ENCODE measurements at places on chromosomes 16 and 17.

DNA sequence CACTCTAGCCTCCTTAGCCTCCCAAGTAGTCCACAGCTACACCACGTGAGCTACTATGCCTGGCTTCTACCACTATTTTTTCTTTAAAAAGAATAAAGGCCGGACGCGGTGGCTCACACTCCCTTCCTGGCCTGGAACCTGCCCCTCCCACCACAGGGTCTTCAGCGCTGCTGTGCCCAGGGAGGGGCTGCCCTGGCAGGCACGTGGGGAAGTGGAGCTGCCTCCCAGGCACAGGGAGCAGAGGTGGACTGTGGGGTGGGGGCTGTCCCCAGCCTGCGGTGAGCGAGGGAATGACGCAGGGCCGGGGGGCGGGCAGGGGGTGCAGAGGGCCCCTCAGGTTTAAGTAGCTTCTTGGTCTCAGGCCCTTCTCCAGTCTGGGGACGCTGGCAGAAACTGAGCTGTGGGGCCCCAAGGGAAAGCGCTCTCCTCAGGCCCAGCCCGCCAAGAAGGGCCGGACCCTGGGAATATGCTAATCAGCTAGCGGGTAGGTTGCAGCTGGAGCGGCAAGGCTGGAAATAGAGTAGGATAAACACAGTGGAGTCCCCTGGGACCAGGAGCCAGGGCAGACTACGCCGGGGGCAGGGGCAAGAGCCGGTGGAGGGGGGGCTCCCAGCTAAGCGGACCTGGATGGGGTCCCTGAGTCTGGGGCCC is 46.8 kb downstream of the TIMM22 start:
- H3K36me3 ChIP-seq = peaks cover 11% of the 10 kb centered on the region
- H3K4me3 ChIP-seq = no peak overlapping the region
- no peak for DNase-seq
- peaks cover 10% of the 10 kb centered on the region for H3K4me1 ChIP-seq
- no peaks in the 10 kb centered on the region for H3K27me3 ChIP-seq

- H3K36me3 ChIP-seq = peaks cover 44% of the 10 kb centered on the region
- no peaks in the 10 kb centered on the region for H3K27me3 ChIP-seq
- peaks cover 4% of the 10 kb centered on the region for H3K4me1 ChIP-seq
- H3K27ac ChIP-seq = peak overlapping the region; percentile 60
- DNase-seq = no peak
Observed at GRCh38 chr17:75315541-75316243, 26.5 kb upstream of the SLC25A19 start.

DNA sequence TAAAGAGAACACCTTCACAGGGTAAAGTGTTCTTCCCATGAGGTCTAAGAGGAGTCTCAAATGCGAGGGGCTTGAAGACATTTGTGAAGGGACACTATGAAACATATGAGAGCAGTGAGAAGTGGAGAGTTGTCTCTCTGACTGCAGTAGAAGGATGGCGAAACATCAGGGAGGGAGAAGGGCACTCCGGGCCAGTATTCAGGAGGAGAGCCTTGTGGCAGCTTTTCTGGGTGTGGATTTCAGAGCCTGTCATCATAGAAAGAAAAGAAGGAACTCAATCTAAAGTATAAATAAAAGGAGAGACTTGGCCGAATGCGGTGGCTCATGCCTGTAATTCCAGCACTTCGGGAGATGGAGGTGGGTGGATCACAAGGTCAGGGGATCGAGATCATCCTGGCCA is 117.2 kb downstream of the RBFOX1 start:
- no peak overlapping the region for H3K27ac ChIP-seq
- H3K4me1 ChIP-seq = no peaks in the 10 kb centered on the region
- no peak overlapping the region for H3K4me3 ChIP-seq
- no peaks in the 10 kb centered on the region for H3K36me3 ChIP-seq
- H3K27me3 ChIP-seq = no peaks in the 10 kb centered on the region

DNA sequence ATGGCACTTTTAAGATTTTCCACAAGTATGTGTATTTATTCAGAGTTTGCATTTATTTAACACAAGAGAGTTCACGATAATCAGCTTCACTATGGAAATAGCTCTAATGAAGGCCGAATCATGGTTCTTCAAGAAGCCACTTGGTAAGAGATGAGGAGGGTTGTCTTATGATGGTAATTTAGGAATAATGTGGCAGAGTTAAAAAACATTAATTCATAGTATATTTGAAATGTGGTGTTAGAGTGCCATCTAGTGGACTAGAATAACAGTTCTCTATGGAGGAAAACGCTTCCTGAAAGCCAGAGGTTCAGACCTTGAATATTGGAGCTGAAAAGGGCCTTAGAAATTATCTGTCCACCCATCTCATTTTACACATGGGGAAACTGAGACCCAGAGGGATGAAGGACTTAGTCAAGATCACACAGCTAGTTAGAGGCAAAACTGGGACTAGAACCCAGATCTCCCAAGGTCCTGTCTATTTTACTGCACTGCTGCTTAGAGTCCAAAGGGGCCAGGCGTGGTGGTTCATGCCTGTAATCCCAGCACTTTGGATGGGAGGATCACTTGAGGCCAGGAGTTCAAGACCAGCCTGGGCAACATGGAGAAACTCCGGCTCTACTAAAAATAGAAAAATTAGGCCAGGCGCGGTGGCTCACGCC is 33.8 kb upstream of the KPNB1 start:
- no peaks in the 10 kb centered on the region for H3K27me3 ChIP-seq
- no peak overlapping the region for H3K4me3 ChIP-seq
- no peak overlapping the region for H3K27ac ChIP-seq
- peak; percentile 19 for DNase-seq

DNA sequence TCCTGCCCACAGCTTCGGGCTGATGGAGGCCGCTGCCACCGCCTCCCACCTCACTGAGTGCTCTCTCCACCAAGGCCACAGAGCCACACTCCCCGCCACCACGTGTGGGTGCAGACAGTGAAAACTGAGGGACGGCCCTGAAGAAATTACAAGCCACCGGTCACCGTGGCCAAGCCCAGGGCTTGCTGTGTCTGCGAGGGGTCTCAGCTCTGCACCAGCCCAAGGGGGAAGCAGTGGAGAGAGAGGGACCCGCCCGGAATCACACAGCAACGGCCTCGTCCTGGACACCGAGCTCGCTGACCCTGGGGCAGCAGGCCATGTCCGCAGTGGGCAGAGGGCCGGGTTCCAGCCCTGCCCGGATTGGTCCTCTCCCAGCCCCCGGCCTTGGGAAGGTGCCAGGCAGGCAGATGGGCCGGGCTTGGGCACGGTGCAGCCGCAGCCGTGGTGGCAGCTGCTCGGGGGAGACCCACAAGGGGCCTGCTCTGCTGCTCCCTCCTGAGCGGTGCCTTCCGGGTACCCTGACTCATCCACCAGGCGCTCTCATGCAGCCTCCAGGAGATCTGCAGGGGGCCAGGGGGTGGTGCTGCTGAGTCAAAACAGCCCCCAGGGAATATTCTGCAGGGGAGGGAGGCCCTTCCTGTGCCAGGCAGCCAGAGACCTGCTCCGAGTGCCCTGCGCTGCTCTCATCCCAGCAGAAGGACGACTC is 52.0 kb downstream of the CBFA2T3 start:
- no peaks in the 10 kb centered on the region for H3K4me1 ChIP-seq
- no peak for DNase-seq
- no peak overlapping the region for H3K4me3 ChIP-seq
- no peak overlapping the region for H3K27ac ChIP-seq
- peaks cover 28% of the 10 kb centered on the region for H3K27me3 ChIP-seq

DNA sequence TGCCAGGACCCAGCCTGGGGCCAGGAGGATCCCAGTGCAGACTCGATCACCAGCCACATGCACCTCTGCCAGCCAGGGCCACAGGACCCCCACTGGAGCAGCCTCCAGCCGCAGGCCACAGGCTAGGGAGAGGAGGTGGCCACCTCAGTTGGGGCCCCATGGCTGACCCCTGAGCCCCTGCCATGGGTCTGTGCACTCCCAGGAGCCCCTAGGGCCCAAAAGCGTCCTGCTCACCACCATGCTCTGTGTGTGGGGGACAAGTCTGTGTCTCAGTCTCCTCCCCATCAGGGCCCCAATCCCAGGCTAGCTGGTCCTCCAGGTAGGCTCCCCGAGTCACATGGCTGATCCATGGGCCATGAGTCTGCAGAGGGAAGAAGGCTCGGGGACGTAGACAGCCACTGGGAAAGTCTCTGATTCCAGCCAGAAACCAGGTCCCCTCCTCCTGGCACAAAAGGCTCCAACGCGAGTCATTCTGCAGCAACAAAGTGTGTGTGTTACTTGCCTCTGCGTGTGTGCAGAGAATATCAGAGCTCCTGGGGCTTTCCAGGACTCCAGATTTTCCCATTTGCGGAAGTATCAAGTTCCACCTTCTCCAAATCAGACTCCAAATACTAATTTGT is 6.1 kb upstream of the PRSS8 start:
- H3K36me3 ChIP-seq = peaks cover 6% of the 10 kb centered on the region
- H3K27ac ChIP-seq = peak overlapping the region; percentile 14
- DNase-seq = no peak
- H3K4me1 ChIP-seq = peaks cover 4% of the 10 kb centered on the region
- no peaks in the 10 kb centered on the region for H3K27me3 ChIP-seq

- DNase-seq = no peak
- no peak overlapping the region for H3K4me3 ChIP-seq
- peaks cover 34% of the 10 kb centered on the region for H3K4me1 ChIP-seq
- H3K36me3 ChIP-seq = no peaks in the 10 kb centered on the region
Observed at GRCh38 chr17:35169835-35170363, 22.3 kb downstream of the UNC45B start.

DNA sequence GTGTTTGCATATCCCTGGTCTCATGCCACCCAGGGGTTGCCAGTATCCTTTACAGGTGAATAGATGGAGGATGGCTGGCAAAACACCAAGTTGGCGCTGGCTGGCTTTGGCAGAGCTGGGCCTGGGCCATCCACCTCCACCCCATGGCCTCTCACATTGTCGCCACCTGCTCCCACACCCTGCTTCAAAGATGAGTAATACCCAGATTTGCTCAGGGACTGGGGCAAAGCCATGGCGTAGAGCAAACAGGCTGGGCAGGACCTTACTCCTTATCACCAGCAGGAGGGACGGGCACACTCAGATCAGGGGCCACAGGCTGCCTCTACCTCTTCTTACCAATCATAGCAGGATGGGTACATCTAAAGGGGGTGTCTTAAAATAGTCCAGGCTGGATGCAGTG is 24.3 kb downstream of the PLA2G10 start:
- no peak overlapping the region for H3K4me3 ChIP-seq
- no peaks in the 10 kb centered on the region for H3K27me3 ChIP-seq
- peaks cover 3% of the 10 kb centered on the region for H3K4me1 ChIP-seq

- H3K4me1 ChIP-seq = no peaks in the 10 kb centered on the region
- H3K36me3 ChIP-seq = no peaks in the 10 kb centered on the region
- no peak overlapping the region for H3K4me3 ChIP-seq
- no peak for DNase-seq
Observed at GRCh38 chr17:73135766-73136165, 29.0 kb upstream of the SSTR2 start.

DNA sequence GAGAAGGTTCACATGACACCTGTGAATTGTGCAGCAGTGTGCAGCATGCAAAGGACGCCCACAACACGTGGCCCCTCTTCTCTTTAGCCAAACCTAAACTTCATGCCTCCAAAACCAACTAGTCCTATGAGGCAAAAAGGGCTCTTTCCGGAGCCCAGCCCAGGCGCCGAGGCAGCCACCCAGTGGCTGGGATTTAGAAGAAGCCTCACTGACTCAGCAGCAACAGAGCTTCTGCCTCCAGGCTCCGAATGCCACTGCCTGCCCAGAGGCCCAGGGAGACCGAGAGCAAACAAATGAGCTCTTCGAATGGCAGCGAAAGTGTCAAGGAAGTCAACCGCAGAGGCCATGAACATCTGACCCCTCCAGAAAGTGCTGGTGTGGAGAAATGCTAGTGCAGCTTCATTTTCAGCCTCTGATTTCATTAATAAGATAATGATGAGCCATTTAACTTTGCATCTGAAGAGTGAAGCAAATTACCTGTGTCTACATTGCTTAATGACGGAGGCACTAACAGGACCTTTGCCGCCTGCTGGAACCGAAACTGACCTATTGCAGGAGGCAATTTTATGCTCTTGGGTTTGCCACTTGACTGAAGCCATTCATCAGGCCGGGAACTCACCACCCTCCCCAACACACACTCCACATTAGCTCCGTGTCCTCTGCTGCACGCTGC is 157.7 kb upstream of the RPL38 start:
- DNase-seq = no peak
- no peak overlapping the region for H3K4me3 ChIP-seq
- H3K27ac ChIP-seq = no peak overlapping the region

DNA sequence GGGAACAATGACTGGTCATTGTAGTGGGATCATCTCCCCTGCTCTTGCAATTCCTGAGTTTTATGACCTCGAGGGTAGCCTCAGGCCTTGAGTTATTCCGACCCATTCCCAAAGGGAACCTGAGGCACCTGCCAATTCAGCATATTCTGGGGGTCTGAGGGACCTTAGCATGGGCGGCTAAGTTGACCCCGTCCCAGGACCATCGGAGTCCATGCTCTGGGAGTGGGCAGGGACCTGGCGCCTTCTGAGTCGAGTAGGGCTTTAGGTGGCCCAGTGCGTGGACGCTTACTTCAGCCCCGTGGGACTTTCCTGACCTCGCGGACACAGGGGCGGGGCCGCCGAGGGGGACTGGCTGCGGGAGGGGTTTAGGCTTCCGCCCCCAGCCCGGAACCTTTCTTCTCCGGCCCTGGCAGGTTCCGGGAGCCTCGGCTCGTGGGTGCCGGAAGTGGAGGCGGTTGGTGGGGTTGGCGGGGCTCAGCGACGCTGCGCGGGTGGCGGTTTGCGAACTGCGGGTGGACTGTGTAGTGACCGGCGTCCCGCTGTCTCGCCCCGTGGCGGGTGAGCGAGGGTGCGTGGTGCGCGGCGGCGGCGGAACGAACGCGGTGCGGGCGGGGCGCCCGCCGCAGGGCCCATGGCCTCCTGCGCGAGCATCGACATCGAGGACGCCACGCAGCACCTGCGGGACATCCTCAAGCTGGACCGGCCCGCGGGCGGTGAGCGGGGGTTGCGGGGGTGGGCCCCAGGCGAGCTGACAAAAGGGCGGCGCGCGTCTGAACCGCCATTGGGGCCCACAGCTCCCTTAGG is at the start of gene EDC4:
Gene EDC4, plus strand, starts transcription at position 422 of the 804 bp plus-strand sequence. Its CDS starts 210 bp downstream, at position 632.
- peak within 1 kb of the TSS; percentile 93 for H3K4me3 ChIP-seq
- H3K36me3 ChIP-seq = peaks cover 58% of the 10 kb centered on the region
- H3K27me3 ChIP-seq = no peaks in the 10 kb centered on the region
- peak; percentile 91 for DNase-seq
- peaks cover 36% of the 10 kb centered on the region for H3K4me1 ChIP-seq

DNA sequence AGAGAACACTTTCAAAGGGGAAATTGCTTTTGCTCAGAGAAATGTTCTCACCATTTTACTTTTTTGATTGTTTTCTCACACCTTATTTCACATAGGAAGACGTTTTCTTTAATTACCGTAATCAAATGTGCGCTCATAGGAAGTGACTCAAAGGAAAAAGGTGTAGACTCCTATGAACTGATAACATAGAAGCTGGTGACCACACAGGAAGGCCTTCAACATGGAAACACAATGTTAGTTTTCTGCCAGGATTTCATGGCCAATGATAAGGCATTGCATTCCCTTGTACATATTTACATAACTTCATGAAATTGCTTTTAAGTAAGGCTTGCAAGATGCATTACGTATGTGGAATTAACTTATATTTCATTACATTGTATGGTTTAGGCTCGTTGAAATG is 40.9 kb upstream of the KCNJ16 start:
- no peak for DNase-seq
- H3K27me3 ChIP-seq = no peaks in the 10 kb centered on the region
- no peaks in the 10 kb centered on the region for H3K4me1 ChIP-seq
- no peak overlapping the region for H3K4me3 ChIP-seq
- no peaks in the 10 kb centered on the region for H3K36me3 ChIP-seq
- H3K27ac ChIP-seq = no peak overlapping the region
